ENCODE measurements at places on chromosomes 12 and 14.

GRCh38 chr12:77047341-77048109, 17.8 kb downstream of the E2F7 start:
- DNase-seq: no peak

DNA sequence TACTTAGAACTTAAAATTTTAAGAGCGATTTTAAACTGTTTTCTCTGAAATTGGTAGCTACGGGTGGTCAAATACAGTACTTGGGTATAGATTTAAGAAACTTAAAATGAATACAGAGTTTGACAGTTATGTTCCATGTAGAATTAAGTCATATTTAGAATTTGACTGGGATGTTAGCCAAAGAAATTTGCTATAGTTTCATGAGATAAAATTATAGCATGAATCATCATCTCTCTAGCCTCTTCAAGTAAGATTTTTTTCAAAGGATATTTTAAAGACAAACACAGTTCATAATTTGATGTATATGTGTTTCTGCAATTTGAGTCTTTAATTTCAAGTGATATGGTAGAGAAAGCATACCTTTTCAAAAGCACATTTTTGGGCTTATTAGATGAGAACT, 41.0 kb downstream of the ZCRB1 start:
- DNase-seq: no peak

DNA sequence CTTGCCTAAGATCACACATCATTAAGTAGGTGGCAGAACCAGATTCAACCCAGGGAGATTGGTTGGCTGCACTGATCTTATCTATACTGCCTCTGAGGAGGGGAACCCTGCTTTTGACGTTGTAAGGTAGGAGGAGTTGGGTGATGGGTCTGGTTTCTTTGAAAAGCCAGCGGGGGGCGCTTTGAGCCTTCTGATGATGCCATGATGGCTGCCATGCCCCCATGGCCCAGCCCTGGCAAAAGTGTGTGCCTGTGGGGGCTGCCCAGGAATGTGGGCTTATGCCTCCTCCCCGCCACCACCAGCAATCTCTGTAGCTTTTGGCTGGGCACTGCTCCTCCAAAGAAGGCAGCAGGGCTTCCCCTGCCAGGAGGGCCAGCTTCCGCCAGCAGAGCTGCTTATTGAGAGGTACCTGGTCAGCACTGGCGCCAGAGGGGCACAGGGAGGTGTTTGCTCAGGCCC, 224.3 kb downstream of the SLC41A2 start:
- DNase-seq: no peak

- no peak for DNase-seq
Observed at GRCh38 chr12:70443062-70443673, 77.1 kb downstream of the KCNMB4 start.

DNA sequence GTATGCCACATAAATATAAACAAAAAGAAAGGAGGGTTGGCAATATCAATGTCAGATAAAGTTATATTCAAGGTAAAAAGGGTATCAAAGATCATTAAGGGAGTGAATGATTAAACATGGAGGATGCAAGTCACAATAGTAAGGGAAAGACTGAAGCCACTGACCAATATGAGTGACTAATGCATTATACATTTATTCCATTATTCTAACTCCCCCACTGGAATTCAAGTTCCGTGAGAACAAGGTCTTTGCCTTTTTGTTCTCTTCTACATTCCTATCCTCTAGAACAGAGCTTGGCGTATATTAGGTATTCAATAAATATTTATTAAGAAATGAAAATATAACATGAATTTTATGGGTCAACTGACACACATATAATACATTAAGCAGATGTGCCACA, 30.7 kb downstream of the MAP4K5 start:
- DNase-seq: no peak

GRCh38 chr14:44613061-44613712, 106.1 kb upstream of the FSCB start:
- DNase-seq: no peak

DNA sequence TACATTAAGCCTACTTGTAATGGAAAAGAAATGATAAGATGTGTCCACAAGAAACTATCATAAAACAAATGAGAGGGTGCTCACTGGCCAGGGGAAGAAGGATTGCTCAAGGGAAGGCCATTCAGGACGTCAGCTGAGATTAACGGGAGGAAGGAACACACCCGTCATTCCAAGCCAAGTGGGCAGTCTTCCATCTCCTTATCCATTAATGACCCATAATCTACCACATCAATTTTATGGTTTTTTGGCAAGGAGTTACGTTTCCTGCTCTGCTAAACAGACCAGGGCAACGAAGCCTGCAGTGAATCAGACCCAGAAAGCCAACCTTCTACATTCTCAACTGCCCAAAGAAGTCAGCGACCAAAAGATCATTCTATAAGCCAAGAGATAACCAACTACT, 25.1 kb downstream of the PRKAB1 start:
- DNase-seq: no peak

- DNase-seq: no peak
Observed at GRCh38 chr12:49367381-49368239, at the start of gene SPATS2. Gene SPATS2 (plus strand): TSS chr12:49367462. CDS start chr12:49461013, 93,551 bp downstream.

- DNase-seq: peak; percentile 88
Observed at GRCh38 chr14:100108042-100108825, 43.0 kb downstream of the EVL start.

- no peak for DNase-seq
Observed at GRCh38 chr12:108338915-108339657, at the start of gene CMKLR1. Gene CMKLR1 (minus strand): TSS chr12:108339311. CDS start chr12:108293591, 45,720 bp downstream.

DNA sequence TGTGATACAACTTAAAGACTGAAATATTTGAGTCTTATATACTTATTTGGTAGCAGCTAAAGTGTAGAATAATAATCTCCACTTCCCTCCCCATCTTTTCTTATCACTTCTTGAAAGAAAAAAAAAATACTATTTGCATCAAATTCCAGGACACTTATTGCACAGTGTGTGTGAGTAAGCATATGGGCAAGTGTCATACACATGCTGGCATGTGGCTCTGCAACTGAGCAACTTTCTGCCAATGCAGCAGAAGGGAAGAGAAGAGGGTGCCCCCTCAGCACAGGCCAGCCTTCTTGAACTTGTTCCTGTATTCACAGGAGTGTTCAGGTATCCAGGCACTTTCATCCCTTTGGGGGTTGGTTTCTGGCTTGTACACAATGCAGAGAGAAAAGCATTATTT, 145.8 kb downstream of the CPNE8 start:
- DNase-seq: no peak

- DNase-seq: no peak
Observed at GRCh38 chr12:96108321-96108720, 72.9 kb upstream of the LTA4H start.

DNA sequence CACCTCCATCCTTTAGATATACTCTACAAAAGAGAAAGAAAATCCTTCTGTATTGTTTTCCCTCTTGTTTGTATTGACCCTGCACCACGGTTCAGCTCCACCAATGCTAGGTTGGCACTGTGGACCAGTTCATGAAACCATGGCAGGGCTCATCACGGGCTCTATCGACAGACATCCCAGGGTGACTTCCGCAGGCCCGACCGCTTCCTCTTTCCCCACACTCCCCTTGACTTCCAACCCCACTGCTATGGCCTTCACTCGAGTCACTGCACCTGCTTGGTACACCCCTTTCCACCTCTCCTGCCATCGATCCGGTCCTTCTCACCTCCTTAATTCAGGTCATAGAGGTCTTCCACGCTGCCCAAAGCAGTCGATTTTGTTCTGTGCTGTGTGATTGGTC, 21.2 kb upstream of the AKAP5 start:
- no peak for DNase-seq

- no peak for DNase-seq
Observed at GRCh38 chr12:132389526-132390286, 60.3 kb upstream of the GALNT9 start.

- no peak for DNase-seq
Observed at GRCh38 chr12:108386709-108387360, 47.7 kb upstream of the CMKLR1 start.

- DNase-seq: no peak
Observed at GRCh38 chr12:7058163-7058845, 2.2 kb upstream of the C1S start.

Data from stimulated activated CD4-positive, alpha-beta T cell treated with anti-CD3 and anti-CD28 coated beads, TNF-alpha, amount 100 ng/mL, for 1 hour (primary cell).